Activated T-cell treated with anti-CD3 and anti-CD28 coated beads for 48 hours (primary cell): ENCODE measurements at places on chromosomes 5 and 9.

DNA sequence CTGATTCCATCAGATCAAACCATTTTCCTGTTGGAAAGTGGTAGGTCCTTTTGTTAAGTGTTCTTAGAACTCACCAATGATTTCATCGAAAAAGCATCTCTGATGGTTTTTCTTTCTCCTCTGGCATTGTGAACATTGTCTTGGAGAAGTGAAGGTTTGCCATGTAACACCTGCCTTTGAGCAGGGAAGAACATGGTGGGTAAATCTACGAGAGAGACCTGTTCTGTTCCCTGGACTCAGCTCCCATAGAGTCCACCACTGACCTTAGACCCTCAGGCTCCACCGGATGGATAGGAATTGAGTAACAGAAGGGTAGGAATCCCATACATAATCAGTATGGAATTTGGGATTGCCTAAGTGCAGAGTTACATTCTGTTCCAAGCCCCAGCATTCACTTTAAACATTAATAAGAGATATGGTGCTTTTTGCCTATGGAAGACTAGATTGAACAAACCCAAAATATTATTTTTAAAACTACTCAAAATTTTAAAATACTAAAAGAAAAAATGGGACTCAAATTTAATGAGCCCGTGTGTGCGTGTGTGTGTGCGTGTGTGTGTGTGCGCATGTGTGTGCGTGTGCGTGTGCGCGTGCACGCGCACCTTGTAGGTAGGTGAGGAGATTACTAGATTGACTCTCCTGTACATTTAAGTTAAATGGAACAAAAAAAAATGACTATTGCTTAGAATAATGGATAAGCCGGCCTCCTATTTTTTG, 92.0 kb downstream of the C9orf152 start:
- DNase-seq = no peak

DNA sequence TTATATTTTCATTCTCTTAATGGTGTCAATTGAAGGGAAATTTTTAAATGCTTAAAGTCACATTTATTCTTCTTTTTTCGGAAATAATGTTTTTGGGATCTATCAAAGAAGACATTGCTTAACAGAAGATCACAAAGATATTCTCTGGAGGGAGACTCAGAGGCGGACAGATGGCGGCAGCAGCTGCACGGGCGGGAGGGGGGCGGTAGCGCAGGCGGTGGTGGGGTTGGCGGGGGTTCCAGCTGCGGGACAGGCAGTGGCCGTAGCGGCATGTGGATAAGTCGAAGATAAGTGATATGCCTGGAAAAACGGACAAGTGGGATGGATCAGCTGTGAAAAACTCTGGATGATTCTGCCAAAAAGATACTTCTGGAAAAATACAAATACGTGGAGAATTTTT, 31.6 kb upstream of the ZDHHC11B start:
- DNase-seq = no peak

DNA sequence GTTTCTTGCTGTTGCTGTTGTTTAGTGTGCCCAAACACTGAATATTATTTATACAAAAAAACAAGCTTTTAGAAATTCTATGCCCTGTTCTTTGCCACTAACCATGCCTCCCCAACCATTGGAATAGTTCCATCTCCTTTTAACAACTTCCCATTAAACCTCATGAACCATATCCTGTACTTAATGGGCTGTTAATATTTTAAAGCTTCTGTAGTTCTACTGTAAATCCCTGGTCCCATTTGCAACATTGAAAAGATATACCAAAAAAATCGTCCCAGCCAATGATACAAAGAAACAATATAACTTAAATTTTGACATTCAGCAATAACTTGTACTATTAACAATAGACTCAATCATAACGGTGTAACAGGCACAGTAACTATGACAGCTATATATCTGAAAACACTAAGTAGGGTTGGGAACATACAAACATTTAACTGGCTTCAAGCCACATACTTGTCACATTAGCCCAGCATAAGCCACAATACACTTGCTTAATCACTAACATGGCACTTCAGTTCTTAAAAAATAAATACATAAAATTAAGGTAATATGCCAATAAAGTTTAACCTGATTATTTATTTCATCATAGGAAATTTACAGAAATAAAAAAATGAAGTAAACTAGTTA, 86.1 kb downstream of the ADAMTS6 start:
- no peak for DNase-seq

DNA sequence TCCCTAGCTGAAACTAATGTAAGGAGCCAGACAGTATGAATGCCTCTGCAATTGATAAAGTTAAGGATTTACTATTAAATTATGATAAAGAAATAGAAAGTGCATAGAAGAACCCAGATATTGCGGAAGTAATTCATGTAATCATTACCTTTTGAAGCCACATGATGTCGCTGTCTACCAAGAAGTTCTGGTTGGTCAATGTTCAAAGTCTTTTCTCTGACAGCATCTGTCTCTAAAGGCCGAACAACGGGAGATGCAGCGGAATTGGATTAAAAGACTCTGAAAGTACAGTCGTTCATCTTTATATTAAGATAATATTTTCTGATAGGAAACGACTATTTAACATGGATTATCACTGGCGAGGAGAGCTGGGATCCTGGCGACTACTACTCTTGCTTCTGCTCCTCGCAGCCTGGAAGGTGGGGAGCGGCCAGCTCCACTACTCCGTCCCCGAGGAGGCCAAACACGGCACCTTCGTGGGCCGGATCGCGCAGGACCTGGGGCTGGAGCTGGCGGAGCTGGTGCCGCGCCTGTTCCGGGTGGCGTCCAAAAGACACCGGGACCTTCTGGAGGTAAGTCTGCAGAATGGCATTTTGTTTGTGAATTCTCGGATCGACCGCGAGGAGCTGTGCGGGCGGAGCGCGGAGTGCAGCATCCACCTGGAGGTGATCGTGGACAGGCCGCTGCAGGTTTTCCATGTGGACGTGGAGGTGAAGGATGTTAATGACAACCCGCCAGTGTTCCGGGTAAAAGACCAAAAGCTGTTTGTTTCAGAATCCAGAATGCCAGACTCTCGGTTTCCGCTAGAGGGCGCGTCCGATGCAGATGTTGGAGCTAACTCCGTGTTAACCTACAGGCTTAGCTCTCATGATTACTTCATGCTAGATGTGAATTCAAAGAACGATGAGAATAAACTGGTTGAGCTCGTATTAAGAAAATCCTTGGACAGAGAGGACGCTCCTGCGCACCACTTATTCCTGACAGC, at the start of gene PCDHA8:
TSS of gene PCDHA8 (plus strand) at position 210 of the 985 bp plus-strand sequence. CDS start at position 345, 135 bp downstream.
- no peak for DNase-seq

GRCh38 chr9:14096258-14096922, 217.6 kb downstream of the NFIB start:
- DNase-seq = no peak

DNA sequence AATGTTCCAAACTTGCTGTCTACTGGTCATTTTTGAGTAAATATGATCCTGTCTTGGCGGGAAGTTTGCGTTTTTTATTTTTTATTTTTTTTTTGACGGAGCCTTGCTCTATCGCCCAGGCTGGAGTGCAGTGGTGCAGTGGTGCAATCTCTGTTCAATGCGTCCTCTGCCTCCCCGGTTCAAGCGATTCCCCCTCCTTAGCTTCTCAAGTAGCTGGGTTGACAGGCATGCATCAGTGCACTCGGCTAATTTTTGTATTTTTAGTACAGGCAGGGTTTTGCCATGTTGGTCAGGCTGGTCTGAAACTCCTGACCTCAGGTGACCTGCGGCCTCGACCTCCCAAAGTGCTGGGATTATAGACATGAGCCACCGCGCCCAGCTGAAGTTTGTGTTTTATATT, 45.4 kb downstream of the FGF18 start:
- DNase-seq = no peak

DNA sequence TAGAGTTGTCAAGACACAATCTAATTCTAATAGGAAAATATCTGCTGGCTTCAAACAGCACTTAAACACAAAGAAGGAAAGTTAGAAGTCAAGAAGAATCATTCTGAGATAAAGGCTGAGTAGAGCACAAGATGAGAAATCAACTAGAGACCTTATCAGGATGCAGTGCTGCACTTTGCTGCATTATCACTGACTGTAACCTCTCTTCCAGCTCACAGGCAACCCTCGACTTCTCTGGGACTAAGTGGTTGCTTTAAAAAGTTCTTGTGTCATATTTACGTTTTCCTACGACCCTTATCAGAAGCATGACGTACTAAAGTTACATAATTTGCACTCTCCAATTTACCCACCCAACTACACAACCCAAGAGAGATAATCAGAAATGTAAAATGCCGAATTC, 176.1 kb downstream of the MLLT3 start:
- DNase-seq = no peak

GRCh38 chr5:100505984-100506670, 29.0 kb upstream of the FAM174A start:
- no peak for DNase-seq

DNA sequence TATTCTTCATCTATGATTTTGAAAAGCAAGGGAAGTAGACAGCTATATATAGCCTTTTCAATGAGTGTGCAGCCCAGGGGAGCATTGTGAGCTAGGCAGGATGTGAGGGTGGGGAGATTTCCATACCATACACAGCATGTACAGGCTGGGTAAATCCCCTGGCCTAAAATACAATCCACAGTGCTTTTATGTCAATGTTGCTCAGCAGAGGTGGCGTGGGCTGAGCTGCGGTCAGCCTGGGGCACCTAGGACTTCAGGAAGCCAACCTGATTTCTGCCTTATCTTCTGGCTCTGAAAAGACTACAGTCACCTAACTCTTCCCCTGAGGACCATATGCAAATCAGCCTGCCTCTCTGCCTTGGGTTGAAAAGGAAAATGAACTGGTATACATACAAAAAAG, 6.3 kb upstream of the GARIN3 start:
- DNase-seq = peak; percentile 86
